Ascending aorta (tissue), 2 donors: ENCODE measurements at places on chromosomes 1 and 21. TPM values are rescaled to one million over a fixed set of nuclear protein-coding genes. Genes with fewer than 3 reads are reported as not detected.

DNA sequence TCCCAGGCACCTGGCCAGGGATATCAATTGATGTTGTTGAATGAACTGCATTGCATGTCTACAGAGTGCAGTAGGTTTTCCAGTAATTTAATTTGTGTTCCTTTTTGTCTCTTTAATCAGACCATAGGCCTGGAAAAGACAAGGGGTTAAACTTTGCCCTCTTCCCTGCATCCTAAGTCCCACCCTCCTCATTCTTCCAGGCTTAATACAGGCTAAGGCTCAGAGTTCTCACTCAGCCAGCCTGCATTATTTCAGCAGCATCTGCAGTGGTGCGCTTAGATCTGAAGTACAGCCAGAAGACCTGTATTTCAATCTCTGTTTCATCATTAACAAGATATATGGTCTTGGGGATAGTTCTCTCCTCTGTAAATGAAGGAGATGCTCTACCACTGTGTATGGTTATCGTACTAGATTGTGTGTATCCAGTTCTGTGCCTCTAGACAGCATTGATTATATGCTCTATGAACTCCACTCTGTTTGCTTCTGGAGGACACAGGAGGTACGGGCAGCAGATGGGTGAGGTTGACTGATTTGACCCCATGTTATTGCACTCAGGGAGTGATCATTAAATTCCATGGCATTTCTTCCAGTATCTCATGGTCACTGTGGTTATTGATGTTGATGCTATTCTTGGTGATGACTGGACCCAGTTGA, 286.1 kb downstream of the RPS6KC1 start:
- H3K27ac ChIP-seq, result no peak overlapping the region
- no peak overlapping the region for H3K4me3 ChIP-seq
- H3K4me1 ChIP-seq, result no peaks in the 10 kb centered on the region
- H3K27me3 ChIP-seq, result no peaks in the 10 kb centered on the region
- no peak for DNase-seq

The CTSE gene
- not detected for total RNA-seq

- peak overlapping the region; percentile 16 for H3K27ac ChIP-seq
- H3K36me3 ChIP-seq, result no peaks in the 10 kb centered on the region
- H3K4me1 ChIP-seq, result no peaks in the 10 kb centered on the region
Measured at GRCh38 chr21:36120304-36120888, 14.5 kb upstream of the CBR3 start.

The TMEM125 gene
- total RNA-seq, result not detected

The FAM110D gene
- 60.0 TPM for total RNA-seq

The GCSAML gene
- not detected for total RNA-seq

DNA sequence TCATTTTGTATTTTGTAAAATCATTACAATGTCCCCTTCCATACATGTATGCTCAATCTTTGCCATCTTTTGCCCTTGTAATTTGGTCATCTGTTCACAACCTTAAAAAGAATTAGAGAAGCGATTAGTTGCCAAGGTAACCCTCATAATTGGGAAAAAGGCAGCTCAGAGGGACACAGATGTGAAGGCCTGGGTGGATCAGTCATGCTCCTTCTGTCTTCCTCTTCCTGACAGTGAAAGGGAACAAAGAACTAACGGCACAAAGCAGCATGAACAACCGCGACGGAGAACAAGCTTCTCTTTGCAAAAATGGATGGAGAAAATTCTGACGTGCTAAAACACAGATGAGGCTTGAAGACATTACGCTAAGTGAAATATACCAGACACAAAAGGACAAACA, 78.7 kb upstream of the COG2 start:
- no peaks in the 10 kb centered on the region for H3K27me3 ChIP-seq
- no peak overlapping the region for H3K4me3 ChIP-seq
- no peak for DNase-seq
- H3K27ac ChIP-seq, result no peak overlapping the region
- no peaks in the 10 kb centered on the region for H3K36me3 ChIP-seq
